HCT116 (cell line): ENCODE measurements at places on chromosomes 11 and 22.

DNA sequence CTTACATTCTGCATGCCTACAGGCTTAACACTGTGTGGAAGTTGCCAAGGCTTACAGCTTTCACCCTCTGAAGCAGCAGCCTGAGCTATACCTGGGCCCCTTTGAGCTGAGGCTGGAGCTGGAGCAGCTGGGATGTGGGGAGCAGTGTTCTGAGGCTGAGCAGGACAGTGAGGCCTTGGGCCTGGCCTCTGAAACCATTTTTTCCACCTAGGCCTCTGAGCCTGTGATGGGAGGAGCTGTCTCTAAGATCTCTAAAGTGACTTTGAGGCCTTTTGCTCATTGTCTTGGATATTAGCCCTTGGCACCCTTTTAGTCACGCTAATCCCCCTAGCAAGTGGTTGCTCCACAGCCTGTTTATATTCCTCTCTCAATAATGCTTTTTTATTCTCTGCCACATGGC is 59.9 kb upstream of the ZBED5 start:
- DNase-seq, result no peak

DNA sequence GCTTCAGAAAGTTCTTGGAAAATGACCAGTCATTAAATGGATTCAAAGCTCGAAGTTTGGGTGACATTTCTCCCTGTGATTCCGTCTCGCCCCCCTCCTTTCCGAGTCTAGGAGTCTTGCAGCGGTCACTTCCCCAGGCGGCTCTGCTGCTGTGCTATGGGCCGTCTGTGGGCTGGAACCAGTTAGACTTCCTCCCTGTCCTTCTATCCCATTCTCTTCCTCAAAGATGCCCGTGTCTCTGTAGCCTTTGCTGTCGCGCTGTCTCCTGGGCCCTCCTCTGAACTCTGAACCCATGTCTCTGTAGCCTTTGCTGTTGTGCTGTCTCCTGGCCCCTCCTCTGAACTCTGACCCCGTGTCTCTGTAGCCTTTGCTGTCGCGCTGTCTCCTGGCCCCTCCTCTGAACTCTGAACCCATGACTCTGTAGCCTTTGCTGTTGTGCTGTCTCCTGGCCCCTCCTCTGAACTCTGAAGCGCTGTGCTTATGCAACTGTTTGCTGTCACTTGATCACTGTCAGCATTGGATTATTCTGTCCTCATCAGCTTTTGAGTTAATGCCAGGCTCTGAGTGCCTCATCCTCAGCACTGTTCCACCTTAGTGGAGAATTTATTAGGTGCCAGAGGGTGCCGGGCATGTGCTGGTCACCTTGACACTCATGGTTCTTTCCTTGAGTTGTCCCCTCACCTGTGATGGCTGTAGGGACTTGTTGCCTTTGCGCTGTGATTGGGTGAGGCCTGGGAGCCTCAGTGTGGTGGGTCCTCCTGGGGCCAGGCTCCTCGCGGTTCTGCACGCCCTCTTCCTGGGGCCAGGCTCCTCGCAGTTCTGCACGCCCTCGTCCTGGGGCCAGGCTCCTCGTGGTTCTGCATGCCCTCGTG is 173.3 kb downstream of the TBC1D22A start:
- no peak for DNase-seq

- DNase-seq, result no peak
Observed at GRCh38 chr11:128763224-128763623, 69.4 kb downstream of the FLI1 start.

DNA sequence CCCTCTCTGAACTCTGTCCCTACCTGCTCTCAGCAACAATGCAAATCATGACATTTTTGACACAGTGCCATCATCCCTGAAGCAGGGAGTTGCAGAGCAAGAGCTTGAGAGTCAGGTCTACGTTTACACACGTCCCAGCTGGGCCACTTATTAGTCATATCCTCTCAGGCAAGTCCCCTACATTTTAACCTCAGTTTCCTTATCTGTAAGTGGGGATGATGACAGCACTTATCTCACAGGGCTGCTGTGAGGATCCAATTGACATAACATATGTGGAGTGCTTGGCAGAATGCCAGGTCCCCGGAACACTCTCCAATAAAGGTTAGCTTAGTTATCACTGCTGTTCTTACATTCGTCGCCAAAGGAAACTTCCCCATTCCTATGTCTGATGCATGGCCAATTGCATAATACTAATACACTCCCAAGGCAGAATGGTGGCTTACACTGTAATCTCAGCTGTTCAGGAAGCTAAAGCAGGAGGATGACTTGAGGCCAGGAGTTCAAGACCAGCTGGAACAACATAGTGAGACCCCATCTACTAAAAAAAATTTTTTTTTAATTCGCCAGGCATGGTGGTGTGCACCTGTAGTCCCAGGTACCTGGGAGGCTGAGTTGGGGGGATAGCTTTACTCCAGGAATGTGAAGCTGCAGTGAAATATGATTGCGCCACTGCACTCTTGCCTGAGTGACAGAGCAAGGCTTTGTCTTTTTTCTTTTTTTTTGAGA is 16.6 kb downstream of the ASCC2 start:
- DNase-seq, result peak; percentile 49

DNA sequence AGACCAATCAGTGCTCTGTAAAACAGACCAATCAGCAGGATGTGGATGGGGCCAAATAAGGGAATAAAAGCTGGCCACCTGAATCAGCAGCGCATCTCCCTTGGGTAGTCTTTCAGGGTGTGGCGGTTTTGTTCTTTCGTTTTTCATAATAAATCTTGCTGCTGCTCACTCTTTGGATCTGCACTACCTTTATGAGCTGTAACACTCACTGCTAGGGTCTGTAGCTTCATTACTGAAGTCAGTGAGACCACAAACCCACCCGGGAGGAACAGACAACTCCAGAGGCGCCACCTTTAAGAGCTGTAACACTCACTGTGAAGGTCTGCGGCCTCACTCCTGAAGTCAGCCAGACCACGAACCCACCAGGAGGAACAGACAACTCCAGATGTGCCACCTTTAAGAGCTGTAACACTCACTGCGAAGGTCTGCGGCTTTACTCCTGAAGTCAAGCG is 175.5 kb upstream of the PDGFD start:
- no peak for DNase-seq

- DNase-seq, result no peak
Observed at GRCh38 chr11:116193321-116194131, 579.3 kb downstream of the BUD13 start.

DNA sequence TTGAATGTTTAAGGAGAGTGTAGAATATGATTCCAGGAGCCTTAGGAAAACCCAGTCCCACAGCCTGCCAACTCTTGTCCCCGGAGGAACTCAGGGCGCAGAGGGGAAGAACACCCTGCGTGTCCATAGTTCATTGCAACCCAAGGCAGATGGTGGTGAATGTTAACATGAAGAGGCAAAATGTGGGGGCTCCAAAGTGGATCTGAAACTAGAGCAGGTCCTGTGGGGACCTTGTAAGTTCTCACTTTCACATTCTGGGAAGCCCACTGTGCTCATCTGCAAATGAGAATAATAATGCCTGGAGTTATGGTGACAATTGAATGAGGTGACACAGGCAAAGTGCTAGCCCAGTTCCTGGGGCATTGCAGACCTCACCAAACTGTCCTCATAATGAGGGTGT is 201.1 kb downstream of the DBX1 start:
- no peak for DNase-seq

DNA sequence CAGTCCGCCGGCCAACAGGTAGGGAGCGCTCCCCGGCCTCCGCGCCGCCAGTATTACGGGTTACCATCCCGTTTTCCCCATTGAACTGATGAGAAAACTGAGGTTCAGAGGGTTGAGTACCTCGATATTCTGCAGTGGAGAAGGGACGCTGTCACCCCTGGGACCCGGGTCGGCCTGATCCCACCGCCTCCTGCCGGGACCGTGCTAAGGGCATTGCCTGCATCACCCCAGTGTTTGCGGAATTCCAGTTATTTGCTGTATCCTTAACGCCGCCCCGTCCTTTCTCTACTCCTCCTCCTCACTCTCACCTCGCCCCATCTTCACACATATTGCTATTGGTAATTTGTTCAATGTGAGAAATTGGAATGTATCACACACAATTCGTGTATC is 370 bp upstream of the A4GALT start:
- no peak for DNase-seq

DNA sequence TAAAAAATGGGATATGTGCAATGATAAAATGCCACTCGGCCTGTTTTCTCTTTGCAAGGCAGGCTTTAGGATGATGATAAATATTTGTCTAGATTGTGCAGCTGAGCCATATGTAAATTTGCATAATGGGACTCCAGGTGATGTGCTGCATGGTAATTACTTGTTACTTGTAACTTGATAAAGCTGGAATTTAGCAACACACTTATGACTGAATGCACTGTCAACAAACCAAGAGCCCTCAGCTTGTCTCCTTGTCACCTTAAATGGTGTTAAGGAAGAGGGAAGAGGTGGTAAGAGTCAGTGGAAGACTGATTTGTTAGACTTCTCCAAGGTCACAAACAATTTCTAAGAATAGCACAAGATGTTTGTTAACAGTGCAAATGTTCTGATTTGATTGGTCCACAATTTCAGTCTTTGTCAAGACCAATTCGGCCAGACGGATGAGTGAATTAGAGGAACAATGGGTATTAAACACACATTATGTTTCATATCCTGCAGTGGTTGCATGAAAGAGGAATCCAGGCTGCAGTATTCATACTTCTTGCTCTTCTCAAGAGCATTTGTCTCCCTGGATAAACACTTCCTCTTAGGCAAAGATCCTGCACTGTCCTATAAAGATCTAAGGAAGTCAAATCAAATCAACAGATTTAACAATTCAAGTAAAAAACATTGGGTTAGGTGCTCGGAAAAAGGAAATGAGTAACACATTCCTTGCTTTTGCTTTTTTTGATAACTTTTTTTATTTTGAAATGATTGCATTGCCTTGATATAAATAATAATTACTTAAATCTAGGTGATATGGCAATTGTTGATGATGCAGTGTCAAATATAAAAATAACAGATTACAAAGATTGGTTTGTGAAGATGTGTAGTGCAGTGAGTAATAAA is 448.3 kb upstream of the DDI1 start:
- DNase-seq, result no peak

DNA sequence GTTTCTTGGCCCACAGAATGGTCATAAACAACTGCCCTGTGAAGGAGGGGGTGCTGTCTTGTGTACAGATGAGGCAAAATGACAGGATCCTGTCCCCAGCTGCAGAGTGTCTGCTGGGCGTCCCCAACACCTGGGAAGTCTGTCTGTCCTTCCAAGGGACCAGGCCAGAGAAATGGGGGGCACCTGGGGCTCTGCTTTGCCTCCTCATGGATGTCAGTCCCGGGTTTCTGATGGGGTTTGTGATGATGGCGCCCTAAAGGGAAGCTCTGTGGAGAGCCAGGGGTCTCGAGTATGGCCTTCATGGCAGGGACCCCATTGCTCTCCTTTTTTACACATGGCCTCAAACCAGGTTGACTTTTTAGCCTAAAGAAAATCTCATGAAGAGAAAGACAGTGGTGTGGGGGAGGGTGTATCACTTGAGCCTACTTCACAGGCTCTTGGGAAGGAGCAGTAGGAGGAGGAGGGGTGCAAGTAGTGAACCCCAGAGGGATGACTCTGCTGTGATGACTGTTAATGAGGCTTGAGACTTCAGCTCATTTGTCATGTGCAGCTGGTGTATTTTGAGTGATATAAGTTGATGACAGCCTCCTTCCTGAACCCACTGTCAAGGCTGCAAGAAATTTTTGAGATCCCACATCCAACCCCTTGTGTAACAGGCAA is 40.6 kb upstream of the TUB start:
- DNase-seq, result no peak
